Activated CD4-positive, alpha-beta T cell treated with anti-CD3 and anti-CD28 coated beads, Interleukin-2, amount 10 ng/mL, durations not matched to agents 7 days and 5 days (primary cell): ENCODE measurements at places on chromosomes 3 and 15.

DNA sequence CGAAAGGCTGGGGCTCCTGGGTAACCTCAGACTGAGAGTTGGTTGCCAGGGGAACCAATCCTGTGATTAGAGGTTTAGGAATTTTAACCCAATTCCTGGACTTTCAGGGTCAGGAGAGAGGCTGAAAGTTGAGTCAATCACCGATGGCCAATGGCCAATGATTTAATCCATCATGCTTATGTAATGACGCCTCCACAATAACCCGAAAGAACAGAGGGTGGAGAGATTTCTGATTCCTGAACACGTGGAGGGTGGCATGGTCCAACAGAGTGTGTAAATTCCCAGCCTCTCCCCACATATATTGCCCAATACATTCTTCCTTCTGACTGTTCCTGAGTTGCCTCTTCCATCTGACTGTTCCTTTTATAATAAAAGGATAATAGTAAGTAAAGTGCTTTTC, 137.2 kb upstream of the CBLB start:
- H3K4me1 ChIP-seq: peaks cover 14% of the 10 kb centered on the region
- no peak overlapping the region for H3K4me3 ChIP-seq
- H3K36me3 ChIP-seq: peaks cover 3% of the 10 kb centered on the region
- H3K27me3 ChIP-seq: no peaks in the 10 kb centered on the region
- no peak for DNase-seq

GRCh38 chr15:56763141-56763895, 30.0 kb upstream of the ZNF280D start:
- H3K4me3 ChIP-seq: no peak overlapping the region
- peaks cover 5% of the 10 kb centered on the region for H3K36me3 ChIP-seq
- H3K27ac ChIP-seq: no peak overlapping the region
- peaks cover 31% of the 10 kb centered on the region for H3K4me1 ChIP-seq
- H3K27me3 ChIP-seq: peaks cover 6% of the 10 kb centered on the region

DNA sequence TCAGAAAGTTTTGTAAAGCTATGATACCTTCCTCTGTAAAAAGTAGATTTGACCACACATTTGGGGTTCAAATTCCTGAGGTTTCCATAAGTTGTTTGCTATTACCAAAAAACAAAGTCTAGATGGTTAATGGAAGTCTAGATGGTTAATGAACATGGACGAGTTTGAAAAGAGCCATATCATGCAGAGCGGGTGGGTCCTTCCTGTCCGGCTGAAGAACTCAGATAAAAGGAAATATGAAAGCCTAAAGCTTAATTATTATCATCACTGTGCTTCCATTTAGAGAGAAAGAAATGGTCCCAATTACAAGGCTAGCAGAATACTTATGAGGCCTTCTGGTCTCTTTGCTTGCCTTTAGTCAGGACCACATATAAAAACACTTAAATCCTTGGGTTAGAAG, 132.1 kb upstream of the SATB1 start:
- DNase-seq: no peak
- no peak overlapping the region for H3K4me3 ChIP-seq
- peaks cover 17% of the 10 kb centered on the region for H3K36me3 ChIP-seq
- H3K27me3 ChIP-seq: no peaks in the 10 kb centered on the region
- H3K27ac ChIP-seq: peak overlapping the region; percentile 72

- H3K4me3 ChIP-seq: no peak overlapping the region
- peaks cover 7% of the 10 kb centered on the region for H3K27me3 ChIP-seq
- H3K27ac ChIP-seq: no peak overlapping the region
- H3K36me3 ChIP-seq: no peaks in the 10 kb centered on the region
- no peaks in the 10 kb centered on the region for H3K4me1 ChIP-seq
- no peak for DNase-seq
Measured at GRCh38 chr15:69013726-69014406, 629 bp upstream of the NOX5 start.

DNA sequence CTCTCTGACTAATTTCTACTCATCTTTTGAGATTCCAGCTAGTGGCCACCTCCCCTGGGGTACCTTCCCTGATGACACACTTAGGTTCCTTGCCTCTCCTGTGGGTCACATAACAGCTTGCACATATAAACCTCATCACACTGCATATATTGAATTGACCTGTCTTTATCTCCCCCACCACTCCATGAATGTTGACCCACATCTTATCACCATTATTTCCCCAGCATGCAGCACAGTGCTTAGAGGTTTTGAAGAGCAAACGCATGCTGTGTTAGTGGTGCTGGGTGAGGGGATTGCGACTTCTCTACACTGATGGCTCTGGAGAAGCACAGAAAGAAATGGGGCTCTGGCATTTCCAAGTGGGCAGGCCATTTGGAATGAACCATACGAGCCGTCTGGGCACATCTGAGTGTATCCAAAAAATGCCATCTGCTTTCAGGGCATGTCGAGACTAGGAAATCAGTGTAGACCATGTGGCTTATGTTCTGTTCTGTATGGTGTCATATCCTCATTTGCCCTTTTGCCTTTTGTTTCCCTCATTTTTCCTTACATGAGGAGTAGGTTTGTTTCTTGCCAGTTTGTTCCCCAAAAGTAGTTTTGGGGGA, 333.2 kb upstream of the TRIM42 start:
- H3K27me3 ChIP-seq: peaks cover 2% of the 10 kb centered on the region
- no peak overlapping the region for H3K4me3 ChIP-seq
- H3K27ac ChIP-seq: no peak overlapping the region
- no peak for DNase-seq
- H3K36me3 ChIP-seq: no peaks in the 10 kb centered on the region

- H3K4me3 ChIP-seq: no peak overlapping the region
- H3K27ac ChIP-seq: no peak overlapping the region
- no peak for DNase-seq
- no peaks in the 10 kb centered on the region for H3K36me3 ChIP-seq
- H3K27me3 ChIP-seq: no peaks in the 10 kb centered on the region
- no peaks in the 10 kb centered on the region for H3K4me1 ChIP-seq
Measured at GRCh38 chr3:104987859-104988258, 378.9 kb upstream of the ALCAM start.

- H3K27ac ChIP-seq: no peak overlapping the region
- peaks cover 15% of the 10 kb centered on the region for H3K27me3 ChIP-seq
- H3K4me3 ChIP-seq: no peak overlapping the region
- no peaks in the 10 kb centered on the region for H3K4me1 ChIP-seq
Measured at GRCh38 chr15:56356616-56357015, 8.6 kb upstream of the TEX9 start.

DNA sequence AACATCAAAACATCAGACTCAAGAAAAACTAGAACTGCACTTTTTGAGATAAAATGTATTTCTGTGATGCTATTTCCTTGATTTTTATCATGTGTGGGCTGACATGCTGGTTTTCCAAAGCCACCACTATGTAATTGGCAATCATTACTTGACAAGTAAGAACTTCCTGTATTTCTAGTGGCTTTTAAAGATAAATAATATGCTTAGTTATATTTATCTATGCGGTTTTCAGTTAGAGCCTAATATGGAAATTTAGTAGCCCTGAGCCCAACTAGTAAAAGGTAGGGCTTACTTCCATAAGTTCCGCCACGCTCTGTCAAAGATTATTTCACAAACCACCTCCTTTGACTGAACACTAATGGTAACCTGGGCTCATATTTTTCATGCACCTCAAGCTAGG, 91.6 kb downstream of the PPARG start:
- no peak overlapping the region for H3K4me3 ChIP-seq
- no peak overlapping the region for H3K27ac ChIP-seq
- H3K36me3 ChIP-seq: no peaks in the 10 kb centered on the region

DNA sequence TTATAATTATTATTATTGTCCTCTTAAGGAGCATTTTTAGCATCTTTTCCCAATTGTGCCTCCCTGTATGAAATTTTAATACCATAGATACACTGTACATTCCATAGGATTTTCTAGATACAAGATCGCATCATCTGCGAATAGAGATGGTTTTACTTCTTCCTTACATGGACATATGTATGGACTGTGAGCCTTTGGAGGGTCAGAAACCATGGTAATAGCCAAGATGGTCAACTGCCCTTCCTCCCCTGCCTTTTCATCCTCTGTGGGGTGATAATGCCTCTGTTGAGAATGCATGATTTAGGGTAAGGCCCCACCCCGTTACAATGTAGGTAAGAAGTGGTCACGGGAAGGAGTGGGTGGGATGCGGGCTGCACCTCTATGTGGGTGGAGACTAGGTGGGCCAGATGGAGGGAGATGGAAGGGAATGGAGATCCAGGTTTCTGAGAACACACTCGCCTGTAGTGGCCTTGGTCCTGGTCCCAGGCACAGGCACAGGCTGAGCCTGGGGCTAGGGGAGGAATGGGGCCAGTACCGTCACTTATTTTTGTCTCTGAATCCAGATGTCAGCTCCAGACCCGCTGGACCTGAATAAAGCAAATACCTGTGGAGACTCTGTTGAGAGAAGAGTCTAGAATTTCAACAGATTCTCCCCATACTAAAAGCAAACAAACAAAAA, 31.7 kb downstream of the GOLGA6A start:
- peaks cover 34% of the 10 kb centered on the region for H3K4me1 ChIP-seq
- no peaks in the 10 kb centered on the region for H3K36me3 ChIP-seq
- peak overlapping the region; percentile 67 for H3K27ac ChIP-seq

DNA sequence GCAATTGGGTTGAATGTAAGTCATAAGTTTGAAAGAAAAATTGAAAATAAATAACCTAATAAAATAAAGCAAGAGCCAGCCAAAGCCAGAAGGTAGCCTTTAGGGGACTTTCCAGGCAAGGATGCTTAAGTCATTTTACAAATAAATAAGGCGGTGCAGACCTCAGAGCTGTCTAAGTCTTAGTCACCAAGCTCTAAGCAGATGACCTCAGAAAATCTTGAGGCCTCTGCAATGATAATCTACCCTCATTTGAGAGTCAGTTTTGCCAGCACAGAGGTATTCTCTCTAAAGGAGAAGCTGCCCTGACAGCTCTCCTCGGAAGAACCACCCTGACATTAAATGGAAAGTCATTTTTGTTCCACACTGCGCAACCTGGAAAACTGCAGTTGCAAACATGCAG, 113.9 kb downstream of the OXNAD1 start:
- H3K27me3 ChIP-seq: no peaks in the 10 kb centered on the region
- no peak for DNase-seq
- H3K36me3 ChIP-seq: peaks cover 95% of the 10 kb centered on the region
- H3K27ac ChIP-seq: no peak overlapping the region

- H3K4me3 ChIP-seq: no peak overlapping the region
- DNase-seq: no peak
- no peaks in the 10 kb centered on the region for H3K36me3 ChIP-seq
- no peak overlapping the region for H3K27ac ChIP-seq
Measured at GRCh38 chr3:132773071-132773619, 50.9 kb upstream of the NPHP3 start.

GRCh38 chr3:66593978-66594377, 93.2 kb upstream of the LRIG1 start:
- H3K4me3 ChIP-seq: no peak overlapping the region
- no peak overlapping the region for H3K27ac ChIP-seq
- H3K36me3 ChIP-seq: no peaks in the 10 kb centered on the region
- DNase-seq: no peak

GRCh38 chr15:99961011-99961441, 227.8 kb upstream of the LYSMD4 start:
- H3K27ac ChIP-seq: no peak overlapping the region
- DNase-seq: peak; percentile 11
- peaks cover 9% of the 10 kb centered on the region for H3K4me1 ChIP-seq
- H3K4me3 ChIP-seq: no peak overlapping the region
- H3K36me3 ChIP-seq: no peaks in the 10 kb centered on the region

DNA sequence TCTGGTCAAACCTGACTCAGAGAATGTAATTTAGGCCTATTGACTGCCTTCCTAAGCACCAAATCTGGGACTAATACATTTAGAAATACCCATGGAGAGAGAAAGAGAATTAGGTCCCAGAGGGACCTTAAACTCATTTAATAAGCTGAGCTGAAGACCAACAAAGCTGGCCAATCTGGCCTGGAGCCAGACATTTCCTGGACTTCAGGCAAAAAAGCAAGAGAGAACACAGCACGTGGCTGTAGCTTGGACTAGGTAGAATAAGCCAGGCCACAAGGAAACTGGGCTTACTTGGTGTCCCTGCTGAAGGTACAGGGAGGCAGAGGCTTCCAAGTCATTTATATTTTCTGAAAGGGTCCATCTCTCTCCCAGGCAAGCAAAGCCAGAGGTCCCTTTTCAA, 88.1 kb downstream of the RTP4 start:
- no peak overlapping the region for H3K27ac ChIP-seq
- no peaks in the 10 kb centered on the region for H3K4me1 ChIP-seq
- H3K4me3 ChIP-seq: no peak overlapping the region
- H3K36me3 ChIP-seq: no peaks in the 10 kb centered on the region
- peaks cover 11% of the 10 kb centered on the region for H3K27me3 ChIP-seq

- H3K27me3 ChIP-seq: peaks cover 25% of the 10 kb centered on the region
- H3K4me3 ChIP-seq: peak within 1 kb of the TSS; percentile 67
- peaks cover 1% of the 10 kb centered on the region for H3K36me3 ChIP-seq
- H3K27ac ChIP-seq: no peak within 1 kb of the TSS
- peaks cover 13% of the 10 kb centered on the region for H3K4me1 ChIP-seq
Measured at GRCh38 chr3:40387001-40387894, at the start of gene ENTPD3. Gene ENTPD3, plus strand, starts transcription at chr3:40387184. Its CDS starts 874 bp downstream, at chr3:40388058.

DNA sequence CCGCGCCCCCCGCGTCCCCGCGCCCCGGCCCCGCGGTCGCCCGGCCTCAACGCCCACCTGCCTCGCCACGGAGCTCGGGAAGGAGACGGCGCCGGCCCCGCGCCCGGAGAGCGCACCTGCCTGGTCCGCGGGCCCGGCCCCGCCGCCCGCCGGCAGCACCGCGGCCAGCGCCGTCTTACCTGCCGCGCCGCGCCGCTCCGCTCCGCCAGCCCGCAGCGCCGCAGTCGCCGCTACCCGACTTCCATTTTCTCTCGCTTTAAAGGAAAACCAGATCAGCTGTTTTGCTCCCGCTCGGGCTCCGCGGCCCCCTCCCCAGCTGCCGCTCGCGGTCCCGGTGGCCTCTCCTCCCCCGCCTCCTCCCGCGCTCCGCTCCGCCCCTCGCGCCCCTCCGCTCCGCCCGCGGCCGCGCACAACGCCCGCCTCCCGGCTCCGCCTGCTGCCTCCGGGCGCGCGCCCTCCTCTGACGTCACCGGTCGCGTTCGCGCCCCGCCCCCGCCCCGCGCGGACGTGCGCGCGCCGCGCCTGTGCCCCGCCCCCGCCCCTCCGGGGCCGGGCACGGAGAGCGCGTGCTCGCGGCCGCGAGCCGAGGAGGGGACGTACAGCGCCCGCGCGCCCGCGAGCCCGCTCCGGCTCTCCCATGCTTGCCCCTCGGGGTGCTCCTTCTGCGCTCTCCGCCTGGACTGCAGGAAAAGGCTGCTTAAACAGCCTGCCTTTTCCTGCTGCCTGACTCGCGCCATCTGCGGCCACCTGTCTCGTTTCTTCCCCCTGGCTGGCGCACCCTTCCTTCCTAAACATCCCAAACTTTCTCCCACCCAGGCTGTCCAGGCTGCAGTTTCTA, 159.8 kb upstream of the CHRNA7 start:
- peak within 1 kb of the TSS; percentile 84 for H3K4me3 ChIP-seq
- peaks cover 44% of the 10 kb centered on the region for H3K27me3 ChIP-seq
- peak within 1 kb of the TSS; percentile 80 for H3K27ac ChIP-seq
- H3K4me1 ChIP-seq: peaks cover 11% of the 10 kb centered on the region

- peaks cover 10% of the 10 kb centered on the region for H3K27me3 ChIP-seq
- no peak overlapping the region for H3K4me3 ChIP-seq
- H3K36me3 ChIP-seq: no peaks in the 10 kb centered on the region
- H3K4me1 ChIP-seq: no peaks in the 10 kb centered on the region
- no peak for DNase-seq
Measured at GRCh38 chr15:51186891-51187290, 92.2 kb upstream of the TNFAIP8L3 start.
